Astrocyte of the spinal cord (primary cell): ENCODE measurements at places on chromosomes 11 and 22.

- no peak for DNase-seq
These were observed 21.9 kb downstream of the TP53I11 start for GRCh38 chr11:44928816-44929215.

- no peak for DNase-seq
These were observed 7.4 kb downstream of the SLC25A45 start for GRCh38 chr11:65375012-65375411.

DNA sequence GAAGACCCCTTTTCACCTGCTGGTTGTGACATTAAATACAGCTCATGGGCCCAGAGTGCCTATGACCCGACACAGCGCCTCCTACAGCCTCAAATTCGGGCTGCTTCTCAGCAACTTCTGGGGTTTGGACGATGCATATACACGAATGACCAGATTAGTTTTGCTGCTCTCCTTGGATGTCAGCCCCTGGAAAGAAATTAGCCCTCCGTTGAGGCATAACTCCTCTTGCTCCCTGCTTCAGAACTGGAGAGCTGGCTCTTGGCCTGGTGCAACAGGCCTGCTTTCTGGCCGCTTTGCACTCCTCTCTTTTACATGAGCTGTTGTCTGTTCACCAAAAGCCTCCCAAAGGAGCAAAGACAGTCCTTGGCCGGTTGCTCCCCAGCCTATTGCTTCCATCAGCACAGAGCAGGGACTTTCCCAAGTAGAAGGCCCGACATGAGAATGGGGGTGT lies 3.3 kb downstream of the TECTA start:
- no peak for DNase-seq

- DNase-seq: no peak
These were observed 513.5 kb upstream of the CNTN5 start for GRCh38 chr11:98507208-98507607.

DNA sequence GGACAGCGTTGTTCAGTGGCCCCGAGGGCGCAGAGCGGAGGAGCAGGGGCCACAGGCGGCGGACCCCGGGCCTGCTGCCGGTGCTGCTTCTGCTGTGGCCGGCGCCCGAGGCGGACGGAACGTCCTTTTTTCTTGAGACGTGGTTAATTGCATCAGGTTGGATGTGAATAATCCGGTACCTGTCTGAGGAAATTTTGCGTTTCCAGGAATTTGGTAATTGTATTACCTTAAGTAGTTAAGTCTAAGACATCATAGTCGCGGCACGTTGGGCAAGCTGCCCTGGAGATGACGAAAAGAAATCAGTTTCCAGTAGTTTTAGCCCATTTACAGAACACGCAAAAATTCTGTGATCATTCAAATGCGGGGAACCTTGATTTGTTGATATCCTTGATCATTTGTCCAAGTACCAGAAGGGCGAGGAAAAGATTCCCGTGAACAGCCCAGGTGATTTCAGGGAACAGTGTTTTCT lies 789 bp downstream of the SPECC1L start:
- no peak for DNase-seq

- DNase-seq: no peak
These were observed 332.2 kb downstream of the AASDHPPT start for GRCh38 chr11:106409671-106410070.

DNA sequence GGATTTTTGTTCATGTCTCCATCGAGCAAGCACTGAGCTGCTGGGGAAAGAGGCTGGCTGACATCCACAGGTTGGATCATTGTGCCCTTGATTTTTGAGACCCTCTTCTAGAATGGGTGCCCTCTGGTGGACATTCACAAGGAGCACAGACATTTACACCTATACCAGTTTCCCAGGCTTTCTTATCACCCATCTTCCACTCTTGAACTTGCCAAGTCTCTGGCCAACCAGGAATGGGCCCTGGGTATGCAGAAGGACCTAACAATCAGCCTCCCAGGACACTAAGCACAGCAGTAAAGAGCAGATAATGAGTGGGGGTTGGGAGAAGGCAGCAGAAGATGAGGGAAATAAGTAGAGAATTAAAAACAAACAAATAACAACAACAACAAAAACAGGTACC lies 5.7 kb upstream of the INTS4 start:
- peak; percentile 76 for DNase-seq

GRCh38 chr22:35854334-35854733 lies 136.7 kb downstream of the APOL5 start:
- no peak for DNase-seq

DNA sequence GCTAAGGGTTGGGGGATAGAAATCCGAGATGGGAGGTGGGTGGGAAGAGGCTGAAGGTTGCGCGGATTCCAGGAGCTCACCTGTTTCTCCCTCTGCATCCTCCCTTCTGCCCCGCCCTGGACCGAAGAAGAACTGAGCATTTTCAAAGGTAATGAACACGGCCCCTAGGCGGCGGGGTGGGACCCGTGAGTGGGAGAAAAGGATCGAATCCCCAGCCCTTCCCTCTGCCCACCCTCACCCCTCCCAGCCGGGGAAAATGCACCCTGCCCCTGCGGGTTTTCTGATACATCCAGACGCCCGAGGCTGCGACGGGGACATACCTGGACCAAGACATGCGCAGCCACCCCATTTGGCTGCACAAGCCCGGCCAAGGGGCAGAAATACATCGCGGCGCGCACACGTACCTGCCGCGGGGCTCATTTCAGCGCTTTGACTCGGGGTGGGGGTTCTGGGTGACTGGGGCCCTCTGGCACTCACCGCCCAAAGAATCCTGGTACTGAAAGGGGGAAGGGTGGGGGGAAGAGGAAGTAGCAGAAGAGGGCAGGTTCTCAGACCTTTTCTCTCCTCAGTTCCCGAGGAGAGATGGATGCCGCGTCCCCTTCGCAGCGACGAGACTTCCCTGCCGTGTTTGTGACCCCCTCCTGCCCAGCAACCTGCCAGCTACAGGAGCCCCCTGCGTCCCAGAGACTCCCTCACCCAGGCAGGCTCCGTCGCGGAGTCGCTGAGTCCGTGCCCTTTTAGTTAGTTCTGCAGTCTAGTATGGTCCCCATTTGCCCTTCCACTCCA lies 6.0 kb downstream of the VSIG2 start:
- DNase-seq: no peak

DNA sequence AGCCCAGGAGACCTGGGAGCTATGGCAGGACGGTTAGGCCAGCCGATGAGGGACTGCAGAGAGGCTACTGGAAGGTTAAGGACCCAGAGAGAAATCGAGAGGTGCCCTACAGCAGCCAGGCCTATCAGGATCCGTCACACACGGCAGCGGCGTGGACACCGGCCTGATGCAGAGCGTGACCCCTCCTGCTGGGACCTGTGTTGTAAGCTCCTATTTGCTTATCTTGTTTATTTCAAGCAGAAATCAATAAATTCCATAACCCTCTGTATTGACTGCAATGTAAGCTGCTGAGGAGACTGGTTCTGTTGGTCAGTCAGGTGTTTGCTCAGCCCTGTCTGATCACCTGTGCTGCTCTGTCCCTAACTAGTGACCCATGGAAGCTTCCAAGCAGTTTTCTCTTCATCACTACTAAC lies 39.9 kb downstream of the PPP2R1B start:
- DNase-seq: no peak

GRCh38 chr11:119861160-119861559 lies 132.2 kb upstream of the NECTIN1 start:
- DNase-seq: no peak

GRCh38 chr22:25488244-25489020 lies 76.0 kb upstream of the GRK3 start:
- peak; percentile 92 for DNase-seq
